Heart left ventricle (tissue), 16 donors: ENCODE measurements at places on chromosomes 2 and 18. TPM values are rescaled to one million over a fixed set of nuclear protein-coding genes. Genes with fewer than 3 reads are reported as not detected.

GRCh38 chr2:149271575-149271974 lies 58.8 kb upstream of the LYPD6 start:
- DNase-seq = no peak

- DNase-seq = no peak
These were observed 7.1 kb upstream of the ME2 start for GRCh38 chr18:50871846-50872245.

- DNase-seq = no peak
These were observed 157.4 kb downstream of the CDH2 start for GRCh38 chr18:28019425-28020108.

DNA sequence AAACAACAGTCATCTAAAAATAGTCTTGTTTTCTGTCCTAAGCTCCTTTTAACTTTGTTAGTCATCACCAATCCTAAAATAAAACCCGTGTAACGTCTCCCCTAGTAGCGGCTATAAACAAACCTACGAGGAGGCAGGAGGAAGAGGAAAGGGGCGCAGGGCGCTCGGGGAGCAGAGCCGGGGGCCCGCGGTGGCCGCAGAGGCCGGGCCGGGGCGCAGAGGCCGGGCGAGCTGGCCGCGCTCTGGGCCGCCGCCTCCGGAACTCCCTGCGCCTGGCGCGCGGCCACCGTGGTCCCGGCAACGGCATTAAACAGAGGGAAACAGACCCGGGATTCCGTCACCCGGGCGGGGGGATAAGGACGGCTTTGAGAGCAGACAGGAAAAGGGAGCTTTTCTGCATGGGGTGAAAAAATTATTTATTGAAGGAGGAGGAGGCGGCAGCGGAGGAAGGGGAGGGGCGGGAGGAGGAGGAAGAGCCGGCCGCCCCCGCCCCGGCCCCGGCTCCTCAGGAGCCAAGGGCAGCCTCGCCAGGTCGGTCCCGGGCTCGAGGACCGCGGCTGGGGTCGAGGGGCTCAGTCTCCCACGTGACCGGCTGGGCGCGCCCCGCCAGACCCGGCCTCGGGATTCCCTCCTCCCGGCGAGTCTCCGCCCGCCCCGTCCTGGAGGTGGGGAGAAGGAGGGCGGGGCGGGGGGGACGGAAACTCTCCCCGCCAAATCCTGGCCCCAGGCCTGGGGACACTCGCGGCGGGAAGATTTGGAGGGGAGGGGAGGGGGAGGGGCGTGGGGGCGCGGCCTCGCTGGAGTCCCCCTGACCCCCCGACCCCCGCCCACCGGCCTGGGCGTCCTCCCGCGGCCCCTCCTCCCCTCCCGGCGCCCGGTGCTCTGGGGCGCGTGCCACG lies 1.8 kb upstream of the NFATC1 start:
- DNase-seq = peak; percentile 96

GRCh38 chr2:208253600-208254117 lies 1.2 kb downstream of the IDH1 start:
- no peak for DNase-seq

- DNase-seq = no peak
These were observed 91.2 kb downstream of the SLC8A1 start for GRCh38 chr2:40360652-40361051.

GRCh38 chr2:150140777-150141176 lies 346.7 kb downstream of the RND3 start:
- no peak for DNase-seq

GRCh38 chr2:116440104-116440653 lies 1374.3 kb upstream of the DDX18 start:
- no peak for DNase-seq

Gene AGXT
- total RNA-seq = not detected

Gene GKN1
- not detected for total RNA-seq

Gene GPAT2
- 20.2 TPM for total RNA-seq

Gene CYS1
- total RNA-seq = 9.1 TPM

Gene TSPYL6
- not detected for total RNA-seq

Gene POMC
- total RNA-seq = 2.1 TPM

Gene ABCB11
- total RNA-seq = not detected
